Activated CD4-positive, alpha-beta memory T cell treated with anti-CD3 and anti-CD28 coated beads, Interleukin-2, amount 10 ng/mL, durations not matched to agents 7 days and 5 days (primary cell): ENCODE measurements at places on chromosomes 7 and 10. TPM values are rescaled to one million over a fixed set of nuclear protein-coding genes. Genes with fewer than 3 reads are reported as not detected.

The UROS gene
- total RNA-seq, result 35.9 TPM

The SPDYE16 gene
- 0.25 TPM for total RNA-seq

The OR2A7 gene
- total RNA-seq, result 3.0 TPM

The PEX1 gene
- total RNA-seq, result 16.4 TPM

The HOXA9 gene
- total RNA-seq, result not detected

The HBP1 gene
- 45.5 TPM for total RNA-seq

The ZNF248 gene
- 9.1 TPM for total RNA-seq

The NPY4R gene
- not detected for total RNA-seq

The RELN gene
- not detected for total RNA-seq

The NACAD gene
- total RNA-seq, result 0.60 TPM

The PAPOLB gene
- total RNA-seq, result not detected

The PARG gene
- 28.8 TPM for total RNA-seq

The LIPF gene
- total RNA-seq, result not detected

The TECTB gene
- total RNA-seq, result not detected

The SLC29A3 gene
- total RNA-seq, result 2.6 TPM

The COL17A1 gene
- not detected for total RNA-seq

The DEPP1 gene
- total RNA-seq, result 1.2 TPM

The POM121L12 gene
- total RNA-seq, result not detected

The FLNC gene
- not detected for total RNA-seq

The NEURL1 gene
- 1.1 TPM for total RNA-seq

The CCDC172 gene
- not detected for total RNA-seq

The INHBA gene
- total RNA-seq, result not detected

The SLC26A3 gene
- not detected for total RNA-seq

The PDE1C gene
- not detected for total RNA-seq

The PILRA gene
- total RNA-seq, result 1.3 TPM

The DNAH11 gene
- total RNA-seq, result 2.2 TPM
